ENCODE measurements at places on chromosomes 7 and 10.

DNA sequence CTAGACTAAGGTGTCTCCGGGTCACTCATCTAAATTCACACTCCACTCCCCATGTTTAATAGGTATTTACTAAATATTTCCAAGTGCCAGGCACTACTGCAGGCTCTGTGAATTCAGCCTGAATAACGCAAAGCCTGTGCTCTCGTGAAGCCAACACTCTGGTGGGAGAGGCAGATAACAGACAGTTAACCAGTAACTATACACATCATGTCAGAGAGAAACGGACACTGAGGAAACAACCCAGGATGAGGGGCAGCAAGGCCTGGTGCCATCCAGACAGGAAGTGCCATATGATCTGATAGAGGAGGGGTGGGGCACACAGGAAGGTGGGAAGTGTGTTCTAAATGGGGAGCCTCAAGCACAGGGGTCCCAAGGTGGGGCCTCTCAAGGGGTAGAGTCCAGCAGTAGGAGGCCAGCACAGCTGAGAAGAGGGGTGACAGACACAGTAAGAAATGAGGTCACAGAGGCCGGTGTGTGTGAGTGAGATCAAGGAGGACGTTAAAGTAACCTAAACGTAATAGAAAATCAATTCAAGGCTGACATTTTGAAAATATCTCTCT, 85.3 kb downstream of the LARP4B start:
- DNase-seq, result no peak

DNA sequence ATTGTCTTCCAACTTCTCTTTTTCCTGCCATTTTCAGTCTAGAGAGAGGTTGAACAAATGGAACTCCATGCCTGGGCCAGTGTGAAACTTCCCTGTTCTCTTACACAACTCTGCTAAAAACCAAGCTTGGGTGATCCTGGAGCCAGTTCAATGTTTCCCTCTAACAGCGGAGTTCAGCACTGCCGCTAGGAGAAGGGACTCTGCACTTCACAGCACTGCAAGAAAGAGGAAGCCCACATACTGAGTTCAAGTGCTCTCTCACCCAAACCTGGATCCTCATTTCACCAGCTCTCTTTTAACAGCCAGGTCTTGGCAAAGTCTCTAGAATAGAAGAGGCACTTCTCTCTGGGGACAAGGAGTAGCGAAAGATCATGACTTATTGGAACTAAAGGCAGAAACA, 18.8 kb downstream of the FOXI2 start:
- DNase-seq, result no peak

GRCh38 chr7:148622887-148623585, 32.5 kb downstream of the C7orf33 start:
- DNase-seq, result no peak

DNA sequence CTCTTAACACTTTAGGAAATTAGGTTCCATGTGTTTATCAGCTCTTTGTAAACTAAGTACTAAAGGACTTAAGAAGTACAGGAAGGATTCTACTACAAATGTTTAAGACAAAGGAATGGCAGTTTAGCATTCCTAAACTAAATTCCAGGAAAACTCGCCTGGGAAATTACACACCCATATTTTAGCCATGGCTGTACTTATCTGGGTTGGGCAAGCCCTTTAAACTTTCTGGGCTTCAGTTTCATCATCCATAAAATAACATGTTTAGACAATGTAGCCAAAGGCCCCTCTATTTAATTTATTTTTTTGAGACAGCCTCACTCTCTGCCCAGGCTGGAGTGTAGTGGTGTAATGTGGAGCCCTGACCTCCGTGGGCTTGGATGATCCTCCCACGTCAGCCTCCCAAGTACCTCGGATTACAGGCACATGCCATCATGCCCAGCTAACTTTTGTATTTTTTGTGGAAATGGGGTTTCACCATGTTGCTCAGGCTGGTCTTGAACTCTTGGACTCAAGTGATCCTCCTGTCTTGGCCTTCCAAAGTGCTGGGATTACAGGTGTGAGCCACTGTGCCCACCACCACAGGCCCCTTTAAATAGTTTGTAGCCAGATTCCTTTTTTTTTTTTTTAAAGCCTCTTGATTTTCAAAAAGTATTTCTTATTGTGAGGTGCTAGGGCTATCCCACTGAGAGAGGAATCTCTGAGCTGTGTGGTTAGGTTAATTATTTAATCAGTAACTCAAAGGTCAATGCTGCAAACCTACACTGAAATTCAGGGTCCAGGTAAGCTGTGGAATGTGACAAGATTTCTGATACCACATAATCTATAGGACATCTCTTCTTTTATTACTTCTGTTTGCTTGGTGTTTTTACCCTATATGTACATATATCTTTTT, 32.1 kb downstream of the TMEM60 start:
- DNase-seq, result no peak

DNA sequence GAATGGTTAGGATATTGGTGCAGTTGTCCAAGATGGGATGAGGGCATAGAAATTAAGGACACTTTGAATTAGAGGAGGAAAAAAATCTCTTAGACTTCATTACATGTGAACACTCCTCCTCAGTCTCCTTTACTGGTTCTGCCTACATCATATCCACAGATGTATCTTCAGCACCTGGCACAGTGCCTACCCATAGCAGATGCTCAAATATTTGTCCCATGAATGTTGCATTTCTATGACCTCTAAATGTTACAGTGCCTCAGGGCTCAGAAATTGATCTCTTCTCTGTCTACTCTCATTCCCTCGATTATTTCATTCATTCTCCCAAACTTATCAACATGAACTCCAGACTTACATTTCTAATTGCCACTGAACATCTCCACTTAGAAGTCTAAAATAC, 17.1 kb downstream of the CNNM1 start:
- DNase-seq, result no peak

DNA sequence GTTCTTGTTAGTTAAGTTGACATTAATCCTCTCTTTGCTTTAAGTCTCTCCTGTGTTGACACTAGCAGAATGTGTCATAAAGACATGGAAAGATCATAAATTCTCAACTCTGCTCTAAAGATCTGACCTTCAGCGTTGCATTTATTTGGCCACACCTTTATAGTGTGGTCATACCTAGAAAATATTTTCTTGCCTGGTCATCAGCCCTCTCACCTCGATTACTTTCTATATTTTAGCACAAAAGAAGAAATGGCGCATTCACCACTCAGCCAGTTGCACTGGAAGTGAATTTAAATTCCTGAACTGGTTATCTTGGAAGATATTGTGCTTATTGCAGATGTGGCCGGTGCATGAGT, 96.7 kb upstream of the PDCD4 start:
- no peak for DNase-seq

DNA sequence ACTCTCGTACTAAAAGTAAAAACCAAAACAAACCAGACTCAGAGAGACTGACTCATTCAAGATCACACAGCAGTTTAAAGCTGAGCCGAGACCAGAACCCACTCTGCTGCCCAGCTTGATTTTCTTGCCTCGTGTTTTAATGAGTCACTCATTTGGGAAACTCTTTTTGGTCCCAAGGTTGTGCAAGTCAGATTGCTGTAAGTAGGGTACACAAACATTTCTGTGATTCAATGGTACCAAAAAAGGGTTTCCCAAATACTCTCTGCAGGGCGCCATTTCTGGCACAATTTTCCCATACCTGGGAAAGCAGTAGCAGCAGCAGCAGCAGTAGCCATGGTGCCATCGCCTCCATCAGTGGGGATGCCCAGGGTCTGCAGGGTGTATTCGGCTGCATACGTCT, 69.9 kb downstream of the ASAH2B start:
- no peak for DNase-seq

DNA sequence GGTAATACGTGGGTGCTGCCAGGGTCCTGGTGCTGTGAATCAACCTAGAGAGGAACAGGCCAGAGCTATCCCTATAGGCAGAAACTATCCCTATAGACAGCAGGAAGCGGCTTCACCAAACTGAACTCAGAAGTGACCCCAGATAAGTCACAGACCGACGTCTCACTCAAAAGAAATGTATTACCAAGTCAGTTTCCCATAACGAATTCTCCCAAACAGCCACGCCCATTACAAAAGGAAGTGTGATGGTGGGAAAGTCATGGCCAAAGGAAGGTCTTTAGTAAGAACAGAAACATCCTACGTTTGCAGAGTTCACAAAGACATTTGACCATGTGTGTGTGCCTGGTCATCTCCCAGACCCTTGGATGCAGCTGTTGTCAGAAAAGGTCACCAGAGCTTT, 470.8 kb upstream of the ADARB2 start:
- DNase-seq, result no peak

DNA sequence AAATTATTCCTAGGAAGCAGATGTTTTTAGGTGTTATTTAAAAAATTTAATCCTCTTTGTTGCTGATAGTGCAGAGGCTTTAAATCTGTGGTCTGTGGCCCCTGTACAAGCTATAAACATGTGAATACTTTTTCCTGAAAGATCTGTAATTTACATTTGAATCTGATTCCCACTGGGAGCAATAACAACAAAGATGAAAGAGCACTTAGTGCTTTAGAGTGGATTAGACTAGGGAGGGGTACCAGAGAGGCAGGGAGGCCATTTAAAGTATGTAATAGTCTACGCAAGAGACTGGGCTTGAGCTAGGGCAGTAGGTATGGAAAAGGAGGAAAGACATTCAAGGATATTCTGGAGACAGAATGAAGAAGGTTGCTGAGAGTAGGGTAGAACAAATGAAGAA, 19.1 kb downstream of the BTRC start:
- DNase-seq, result no peak

DNA sequence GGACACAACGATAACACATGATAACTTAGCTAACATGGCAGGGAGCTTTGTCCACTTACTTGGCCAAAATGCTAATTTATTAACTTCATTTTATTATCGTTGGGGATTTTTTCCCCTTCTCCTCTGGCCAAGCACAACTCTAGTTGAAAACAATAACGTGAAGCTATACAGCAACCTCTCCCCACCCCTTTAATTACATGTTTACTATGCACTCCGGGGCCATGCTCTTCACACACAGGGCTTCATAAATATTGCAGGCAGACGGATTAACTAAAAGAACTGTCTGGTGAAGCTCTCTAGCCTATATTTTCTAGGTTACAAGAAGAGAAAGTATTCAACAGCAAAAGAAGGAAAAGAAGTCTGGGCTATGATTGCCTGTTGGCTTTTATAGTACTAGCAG, 51.7 kb downstream of the XRCC2 start:
- no peak for DNase-seq

- DNase-seq, result no peak
Measured at GRCh38 chr10:120205368-120206018, 251.5 kb upstream of the PLPP4 start.

DNA sequence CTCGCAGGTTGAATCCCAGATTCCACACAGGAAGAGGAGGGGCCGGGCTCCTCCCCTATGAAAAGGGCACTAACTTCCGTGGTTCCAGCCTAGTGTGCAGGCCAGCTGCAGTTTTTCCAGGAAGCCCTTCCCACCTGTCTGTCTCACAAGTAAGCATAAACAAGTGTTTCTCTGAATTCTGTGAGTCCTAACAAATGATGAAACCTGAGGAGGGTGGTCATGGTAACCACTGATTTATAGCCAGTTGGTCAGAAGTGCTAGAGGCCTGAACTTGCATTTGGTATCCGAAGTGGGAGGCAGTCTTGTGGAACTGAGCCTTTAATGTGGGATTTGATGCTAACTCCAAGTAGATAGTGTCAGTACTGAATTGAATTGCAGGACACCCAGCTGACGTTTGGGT, 54.7 kb upstream of the STEAP4 start:
- DNase-seq, result no peak

DNA sequence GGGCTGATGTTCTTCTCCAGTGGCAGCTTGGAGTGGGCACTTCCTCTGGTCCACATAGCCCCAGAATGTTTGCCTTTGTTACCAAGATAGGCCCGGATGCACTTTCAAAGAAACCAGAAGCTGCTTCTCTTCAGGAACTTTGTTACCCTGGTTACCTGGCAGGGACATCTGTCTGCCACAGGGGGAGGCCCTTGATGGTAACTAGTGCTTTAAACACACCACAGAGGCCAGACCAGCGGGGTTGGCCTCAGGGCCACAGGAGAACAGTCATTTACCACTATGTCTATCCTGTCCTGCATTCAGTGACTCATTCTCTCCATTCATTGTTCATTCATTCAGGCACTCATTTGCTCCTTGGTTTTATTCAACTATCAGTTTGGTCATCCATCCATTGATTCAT, 11.9 kb upstream of the PLEKHA1 start:
- no peak for DNase-seq

DNA sequence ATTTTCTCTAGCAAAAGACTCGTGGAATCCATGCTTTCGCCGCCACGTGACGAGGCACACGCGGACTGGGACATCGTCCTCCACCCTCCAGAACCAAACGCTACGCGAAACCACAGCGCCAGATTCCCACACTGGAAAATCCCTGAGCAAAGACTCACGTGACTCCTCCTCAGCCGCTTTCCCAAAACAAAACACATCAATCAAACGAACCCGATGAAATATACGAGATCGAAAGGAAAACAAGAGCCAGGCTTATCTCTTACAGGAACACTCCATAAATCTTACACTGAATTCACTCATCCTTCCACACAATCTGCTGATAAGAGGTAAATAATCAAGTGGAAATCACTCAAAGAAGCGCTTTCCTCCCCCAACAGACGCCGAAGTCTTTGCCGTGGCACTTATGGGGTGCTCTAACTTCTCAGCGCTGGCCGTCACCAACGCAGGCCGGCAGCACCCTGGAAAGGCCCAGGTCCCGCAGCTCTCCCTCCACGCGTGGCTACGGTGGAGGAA, 23.8 kb downstream of the DIP2C start:
- DNase-seq, result no peak

DNA sequence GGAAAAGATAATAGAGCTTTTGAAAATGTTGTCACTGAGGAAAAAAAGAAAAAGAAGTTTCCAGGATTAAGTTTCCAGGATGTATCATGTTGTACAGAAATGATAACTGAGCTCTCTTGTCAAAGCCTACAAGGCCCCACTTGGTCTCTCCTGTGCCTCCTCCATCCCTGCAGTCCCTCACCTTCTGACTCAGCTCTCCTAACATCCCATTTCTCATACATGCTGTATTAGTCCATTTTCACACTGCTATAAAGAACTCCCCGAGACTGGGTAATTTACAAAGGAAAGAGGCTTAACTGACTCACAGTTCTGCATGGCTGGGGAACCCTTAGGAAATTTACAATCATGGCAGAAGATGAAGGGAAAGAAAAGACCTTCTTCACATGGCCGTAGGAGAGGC, 3.8 kb upstream of the DGKI start:
- DNase-seq, result no peak

GRCh38 chr7:66047426-66047825, 28.2 kb upstream of the ASL start:
- no peak for DNase-seq

GRCh38 chr7:121428855-121429489, 32.9 kb upstream of the FAM3C start:
- no peak for DNase-seq

DNA sequence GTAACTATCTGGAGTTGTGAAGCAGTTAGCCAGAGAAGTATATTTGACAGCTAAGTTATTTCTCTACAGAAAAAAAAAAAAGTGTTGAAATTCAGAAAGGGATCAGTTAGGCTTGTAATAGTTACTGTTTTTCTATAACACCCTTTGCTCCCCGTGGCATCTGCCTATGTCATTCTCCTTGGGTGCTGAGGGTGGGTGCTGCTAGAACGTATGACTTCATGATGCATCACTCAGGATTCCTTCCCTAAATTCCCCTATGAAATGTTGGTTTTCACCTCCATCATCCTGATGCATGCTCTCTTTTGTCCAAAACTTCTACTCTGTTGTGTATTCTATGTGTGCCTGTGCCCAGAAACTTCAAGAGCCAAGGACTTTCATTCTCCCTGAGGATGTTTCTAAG, 536.4 kb downstream of the GRM8 start:
- no peak for DNase-seq
